ENCODE measurements at places on chromosomes 16 and 17. TPM values are rescaled to one million over a fixed set of nuclear protein-coding genes. Genes with fewer than 3 reads are reported as not detected.

ABCC11 gene
- 0.22 TPM for total RNA-seq

HBQ1 gene
- 8.2 TPM for total RNA-seq

SCIMP gene
- total RNA-seq = not detected

VAT1L gene
- not detected for total RNA-seq

CRISPLD2 gene
- 3.3 TPM for total RNA-seq

OR1A1 gene
- not detected for total RNA-seq

SCNN1B gene
- 0.50 TPM for total RNA-seq

C17orf67 gene
- 1.4 TPM for total RNA-seq

TNFRSF13B gene
- not detected for total RNA-seq

CCL2 gene
- 8.8 TPM for total RNA-seq

CA7 gene
- not detected for total RNA-seq

TBC1D3H gene
- total RNA-seq = not detected

NOG gene
- total RNA-seq = 0.78 TPM

SDR42E2 gene
- total RNA-seq = not detected

SLFN12 gene
- not detected for total RNA-seq

TM4SF5 gene
- 1.2 TPM for total RNA-seq
